ENCODE measurements at places on chromosomes 1 and 21.
A peak's percentile ranks its signal among the peaks of the same experiment; 100 is the strongest.

GRCh38 chr1:245933431-245934045, 573.5 kb downstream of the SMYD3 start:
- DNase-seq: no peak

DNA sequence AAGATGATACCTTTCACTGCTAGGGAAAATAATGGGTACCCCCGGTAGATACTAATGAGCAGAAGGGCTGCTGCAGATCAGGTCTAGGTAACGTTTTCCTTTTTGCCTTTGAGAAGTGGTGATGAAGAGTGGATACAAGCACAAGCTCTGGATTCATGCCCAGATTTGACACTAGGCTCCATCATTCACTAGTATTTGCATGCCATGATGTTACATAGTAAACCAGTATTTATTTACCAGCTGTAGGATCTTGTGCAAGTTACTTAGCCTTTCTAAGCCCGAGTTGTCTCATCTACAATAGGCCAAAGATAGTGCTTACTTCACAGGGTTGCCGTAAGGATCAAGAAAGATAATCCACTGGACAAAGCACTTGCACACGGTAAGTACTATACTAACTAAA, 14.2 kb downstream of the PTPN14 start:
- DNase-seq: no peak

- no peak for DNase-seq
Measured at GRCh38 chr21:27359141-27359540, 392.3 kb upstream of the ADAMTS5 start.

DNA sequence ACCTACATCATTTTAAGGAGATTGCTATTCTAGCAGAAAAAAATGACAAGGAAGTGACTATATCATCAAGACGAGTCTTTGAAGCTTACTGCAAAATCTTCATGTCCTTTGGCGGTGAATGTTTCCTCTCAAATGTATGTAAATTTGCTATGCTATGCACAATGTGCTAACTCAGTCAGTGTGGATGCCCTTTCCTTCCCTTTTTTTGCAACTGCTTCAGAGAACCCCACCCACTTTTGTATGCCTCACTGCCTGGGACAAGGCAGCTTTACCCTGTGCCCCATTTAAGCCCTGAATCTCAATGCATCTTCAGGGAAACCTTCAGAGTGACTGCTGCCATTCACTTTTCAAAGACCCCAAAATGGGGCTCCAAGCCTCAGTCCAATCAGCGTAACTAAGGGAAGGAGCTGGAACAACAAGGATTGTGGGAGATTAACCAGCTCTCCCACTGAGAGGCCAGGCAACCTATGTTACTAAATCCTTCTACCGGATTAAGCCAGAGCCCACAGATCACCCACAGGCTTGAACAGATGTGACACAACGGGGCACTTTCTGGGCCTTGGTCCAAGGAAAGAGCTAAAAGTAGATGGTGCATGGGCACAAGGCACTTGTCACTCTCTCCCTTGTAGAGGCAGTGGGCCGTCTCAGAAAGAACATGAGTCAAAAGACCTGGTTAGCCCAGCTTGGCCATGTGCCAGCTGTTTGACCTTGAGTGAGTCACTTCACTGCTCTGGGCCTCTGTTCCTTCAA, 154.4 kb downstream of the PLPP3 start:
- peak; percentile 74 for DNase-seq

GRCh38 chr1:231761747-231762541, 135.4 kb downstream of the DISC1 start:
- DNase-seq: no peak

DNA sequence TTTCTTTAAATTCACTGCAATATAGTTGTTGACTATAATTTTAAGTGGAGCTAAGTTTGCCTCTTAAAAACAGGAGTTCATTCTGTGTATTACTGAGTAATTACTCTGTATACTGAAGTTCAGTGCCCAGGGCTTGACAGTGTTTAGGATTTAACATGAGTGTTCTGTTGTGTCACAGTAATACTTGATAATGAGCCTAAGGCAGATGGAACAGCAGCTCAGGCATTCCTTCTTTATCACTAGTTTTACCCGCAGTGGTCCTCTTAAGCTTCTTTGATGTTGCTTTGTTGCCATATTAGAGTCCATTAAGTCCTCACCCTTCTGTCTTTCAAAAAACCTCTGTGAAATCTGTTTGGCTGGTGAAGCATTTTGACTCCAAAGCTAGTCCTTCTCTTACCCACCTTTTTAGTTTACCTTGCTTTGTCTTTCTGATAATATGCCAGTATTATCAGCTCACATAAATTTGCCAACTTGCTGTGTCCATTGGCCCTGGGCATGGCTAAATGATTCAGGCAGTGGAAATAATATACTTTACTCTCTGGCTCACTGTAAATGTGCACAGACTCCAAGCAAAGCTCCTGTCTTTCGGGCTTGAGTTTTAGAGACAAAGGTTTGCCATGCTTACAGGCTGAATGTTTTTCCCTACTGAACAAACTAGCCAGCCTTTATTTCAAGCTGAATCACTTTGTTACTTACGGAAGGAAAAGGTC, 17.7 kb downstream of the HIPK1 start:
- no peak for DNase-seq

GRCh38 chr1:43527111-43527878, 3.4 kb upstream of the PTPRF start:
- no peak for DNase-seq

- no peak for DNase-seq
Measured at GRCh38 chr1:93005252-93005598, 44.0 kb upstream of the DIPK1A start.

DNA sequence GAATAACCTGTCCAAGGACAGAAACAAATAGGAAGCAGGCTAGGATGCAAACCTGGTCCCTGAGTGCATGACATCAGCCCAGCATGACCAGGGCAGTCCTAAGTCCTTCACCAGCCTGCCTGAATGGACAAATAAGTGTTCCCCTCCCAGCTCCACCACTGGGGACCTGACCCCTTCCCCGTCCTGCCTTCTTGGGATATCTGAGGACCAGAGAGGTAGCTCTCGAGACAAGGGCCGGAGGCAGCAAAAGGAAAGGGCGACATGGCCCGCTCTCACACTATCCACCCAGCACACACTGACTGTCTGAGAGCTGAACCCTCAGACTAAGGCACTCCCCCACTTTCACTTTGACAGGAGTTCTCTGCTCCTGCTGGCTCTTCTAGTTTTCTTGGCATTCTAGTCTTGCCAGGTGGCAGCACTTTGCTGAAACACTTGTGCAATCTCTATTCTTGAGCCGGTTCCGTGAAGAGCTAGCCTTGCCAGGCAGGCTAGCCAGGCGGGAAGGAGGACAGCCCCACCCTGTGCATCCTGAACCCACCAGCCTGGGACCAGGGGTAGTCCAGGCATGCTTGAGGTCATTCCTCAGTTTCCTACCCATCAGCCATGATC, 251.1 kb upstream of the RAB4A start:
- no peak for DNase-seq

- no peak for DNase-seq
Measured at GRCh38 chr1:7967651-7968050, 6.1 kb downstream of the PARK7 start.

DNA sequence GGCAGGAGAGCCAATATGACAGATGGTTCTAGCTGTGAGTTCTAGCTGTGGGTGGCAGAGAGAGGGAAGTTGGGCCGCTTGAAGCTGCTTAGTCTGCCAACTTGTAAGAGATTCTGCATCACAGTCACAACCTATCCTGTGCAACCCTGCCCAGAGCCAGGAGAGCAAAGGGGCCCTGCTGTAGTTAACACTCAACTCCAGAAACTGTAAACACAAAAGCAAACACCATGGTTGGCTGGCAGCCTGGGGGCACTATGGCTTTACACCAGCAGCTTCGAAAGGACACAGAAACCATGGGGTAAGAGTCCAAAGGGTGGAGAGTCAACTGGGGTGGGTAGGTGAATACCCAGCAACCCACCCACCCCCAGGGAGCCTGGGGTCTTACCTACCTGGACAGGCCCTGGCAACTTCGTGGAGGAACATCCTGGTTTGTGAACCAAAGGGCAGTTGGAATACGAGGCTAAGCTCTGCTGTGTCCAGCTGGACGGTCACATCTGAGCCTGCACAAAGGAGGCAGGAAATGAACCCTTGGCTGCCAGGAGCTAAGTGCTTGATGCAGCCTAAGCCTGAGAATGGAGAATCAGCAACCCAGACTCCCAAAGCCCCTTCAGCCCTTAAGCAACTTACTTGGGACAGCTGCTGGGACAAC, 6.4 kb downstream of the INPP5B start:
- no peak for DNase-seq

GRCh38 chr1:242059976-242060375, 61.1 kb upstream of the MAP1LC3C start:
- DNase-seq: no peak

DNA sequence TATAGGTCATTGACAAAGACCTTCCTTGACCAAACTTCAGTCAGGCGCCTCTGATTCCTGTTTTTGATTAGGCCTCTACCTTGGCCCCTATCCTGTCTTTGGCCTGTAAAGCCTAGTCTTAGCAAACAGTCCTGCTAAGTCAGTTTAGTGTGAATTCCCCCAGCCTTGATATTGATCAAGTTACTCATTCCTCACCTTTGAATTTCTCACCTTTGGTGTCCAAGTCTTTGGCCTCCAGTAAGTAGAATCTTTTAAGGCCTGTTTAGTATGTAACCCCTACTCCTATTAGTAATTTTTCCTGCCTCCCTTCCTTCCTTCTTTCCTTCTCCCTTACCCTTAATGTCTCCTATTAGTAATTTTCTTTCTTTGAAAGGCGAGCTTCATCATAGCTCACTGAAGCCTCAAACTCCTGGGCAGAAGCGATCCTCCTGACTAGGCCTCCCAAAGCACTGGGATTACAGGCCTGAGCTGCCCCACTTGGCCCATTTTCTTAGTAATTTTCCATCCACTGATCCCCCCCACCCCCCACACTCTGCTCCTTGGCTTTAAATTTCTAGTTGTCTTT, 13.0 kb upstream of the ZNF692 start:
- DNase-seq: no peak

DNA sequence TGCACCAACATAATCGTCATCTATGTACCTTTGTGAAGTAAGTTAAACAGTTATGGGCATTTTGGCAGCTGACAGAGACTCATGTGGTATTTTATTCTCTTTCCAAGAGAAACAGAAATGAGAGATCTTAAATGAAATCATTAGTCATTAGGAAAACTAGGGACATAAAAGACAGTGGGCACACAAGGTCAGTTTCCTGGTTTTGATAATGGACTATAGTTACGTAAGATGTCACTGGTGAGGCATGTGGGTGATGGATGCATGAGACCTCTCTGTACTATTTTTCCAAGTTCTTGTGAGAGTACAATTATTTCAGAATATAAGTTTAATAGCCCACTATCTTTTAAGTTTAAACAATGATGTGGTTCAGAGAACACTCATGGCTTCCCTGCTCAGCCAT, 216.9 kb downstream of the APP start:
- DNase-seq: no peak

- peak; percentile 75 for DNase-seq
Measured at GRCh38 chr1:27342778-27343638, 1.2 kb downstream of the SYTL1 start.

DNA sequence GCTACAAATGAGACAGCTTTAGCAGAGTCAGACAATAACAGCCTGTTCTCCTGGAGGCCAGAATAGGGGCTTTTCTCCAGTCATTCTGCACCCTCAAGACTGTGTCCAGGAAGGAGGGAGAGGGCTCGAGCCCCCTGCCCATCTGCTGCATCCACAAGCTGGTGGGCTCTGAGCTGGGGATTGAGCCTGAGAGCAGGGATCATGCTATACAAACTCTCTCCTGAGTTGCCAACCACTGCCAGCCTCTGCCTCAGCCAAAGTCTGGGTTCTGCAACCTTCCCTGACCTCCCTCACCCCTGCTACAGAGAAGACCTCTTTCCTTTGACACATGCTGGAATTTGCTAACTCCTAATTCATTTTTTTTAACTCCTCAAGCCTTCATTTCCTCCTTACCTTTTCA, 14.8 kb upstream of the PPM1J start:
- no peak for DNase-seq

DNA sequence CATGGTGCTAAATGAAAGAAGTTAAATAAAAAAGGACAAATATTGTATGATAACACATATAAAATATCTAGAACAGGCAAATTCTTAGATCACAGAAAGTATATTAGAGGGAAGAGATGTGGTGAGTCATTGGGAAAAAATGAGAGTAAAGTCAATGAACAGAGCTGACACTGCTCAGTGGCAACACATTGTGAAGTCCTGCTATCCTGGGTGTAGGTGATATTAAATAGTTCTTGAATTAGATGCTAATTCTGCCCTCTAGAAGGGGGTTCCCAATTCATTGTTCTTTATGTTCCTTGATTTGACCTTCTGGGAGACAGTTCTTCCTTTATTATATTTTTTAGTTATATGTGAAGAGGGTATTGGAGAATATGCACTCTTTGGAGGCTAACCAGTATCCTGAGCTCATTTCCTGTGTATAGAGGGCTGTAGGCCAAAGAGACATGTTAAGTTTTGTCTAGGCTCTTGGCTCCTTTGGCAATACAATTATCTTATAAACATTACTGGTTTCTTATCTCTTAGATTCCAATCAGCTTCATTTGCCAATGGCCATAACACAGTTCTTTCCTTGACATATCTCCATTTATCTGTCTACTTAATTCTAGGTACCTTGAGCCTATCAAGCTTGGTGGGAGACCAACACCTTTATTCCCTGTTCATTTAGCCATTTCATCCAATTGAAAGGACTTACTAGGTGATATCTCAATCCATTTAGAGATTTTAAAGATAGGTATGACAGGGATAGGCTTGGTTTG, 6.6 kb upstream of the SLC35A3 start:
- DNase-seq: no peak

- no peak for DNase-seq
Measured at GRCh38 chr1:30185809-30186208, 537.6 kb downstream of the MATN1 start.

DNA sequence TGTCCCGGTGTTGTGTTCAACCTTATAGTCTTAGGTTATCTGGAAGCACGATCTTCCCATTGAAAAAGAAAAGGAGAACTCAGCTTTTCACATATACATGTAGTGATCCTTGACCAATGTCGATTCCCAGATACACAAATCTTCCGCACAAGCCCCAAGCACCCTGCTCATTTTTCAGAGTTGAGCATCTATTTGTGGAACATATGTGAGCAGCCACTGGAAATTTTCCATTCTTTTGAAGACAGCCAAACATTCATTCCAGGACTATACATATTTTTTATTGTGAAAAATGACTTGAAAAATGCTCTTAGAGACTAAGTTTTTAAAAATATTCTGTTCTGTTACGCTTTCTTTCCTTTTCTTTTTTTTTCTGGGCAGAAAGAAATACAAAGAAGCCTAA, 371.9 kb downstream of the RGS7 start:
- DNase-seq: no peak
